ENCODE measurements at places on chromosomes 1 and 21. TPM values are rescaled to one million over a fixed set of nuclear protein-coding genes. Genes with fewer than 3 reads are reported as not detected.

GRCh38 chr1:218900615-218901014, 273.1 kb upstream of the LYPLAL1 start:
- no peak for DNase-seq

DNA sequence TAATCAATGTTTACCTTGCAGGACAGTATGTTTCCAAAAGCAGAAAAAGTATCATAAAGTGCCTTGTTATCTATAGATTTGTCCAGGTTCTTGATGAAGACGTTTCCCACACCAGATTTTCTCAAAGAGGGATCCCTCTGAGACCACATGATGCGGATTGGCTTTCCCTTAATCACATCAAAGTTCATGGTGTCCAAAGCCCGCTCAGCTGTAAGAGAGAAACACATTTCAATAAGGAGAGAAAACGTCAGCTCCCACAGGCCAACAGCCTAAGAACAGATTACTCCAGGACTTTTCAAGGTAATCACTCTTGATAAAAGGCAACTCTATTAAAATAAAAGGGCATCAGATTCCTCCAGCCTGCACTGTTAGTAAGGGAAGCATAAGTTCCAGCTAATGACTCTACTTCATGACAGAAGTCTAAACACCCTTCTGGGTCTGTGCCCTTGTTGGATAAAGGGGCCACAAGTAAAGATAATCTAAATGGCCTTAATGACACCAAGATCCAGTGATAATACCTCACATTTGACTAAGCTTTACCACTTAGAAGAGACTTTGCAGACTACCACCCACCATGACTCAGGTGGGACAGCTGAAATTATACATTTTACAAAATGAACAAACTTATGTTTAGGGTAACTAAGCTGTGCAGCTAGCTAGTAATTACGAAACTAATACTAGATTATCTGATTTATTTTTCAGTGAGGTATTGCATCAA, 4.1 kb downstream of the PABPC4 start:
- DNase-seq: no peak

DNA sequence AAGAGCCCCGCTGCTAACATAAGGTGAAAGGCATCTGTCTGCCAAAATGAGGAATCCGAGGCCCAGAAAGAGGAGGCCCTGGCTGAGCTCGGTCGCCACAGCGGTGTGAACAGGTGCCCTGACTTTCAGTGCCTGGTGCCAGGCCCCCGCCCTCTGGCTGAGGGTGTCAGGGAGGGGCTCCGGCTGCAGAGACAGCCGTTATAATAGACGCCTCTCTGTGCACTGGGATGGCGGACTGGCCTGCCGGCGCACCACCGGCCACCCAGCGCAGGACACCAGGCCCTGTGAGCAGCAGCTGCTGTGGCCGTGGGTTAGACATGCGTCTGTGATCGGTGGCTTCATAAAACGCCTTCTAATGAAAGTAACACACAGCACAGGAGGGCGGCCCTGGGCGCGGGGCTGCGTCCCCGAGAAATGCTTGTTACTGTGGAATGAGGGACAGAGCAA, 51.4 kb upstream of the ACTRT2 start:
- no peak for DNase-seq

GRCh38 chr1:27335506-27336422, 6.1 kb upstream of the SYTL1 start:
- no peak for DNase-seq

DNA sequence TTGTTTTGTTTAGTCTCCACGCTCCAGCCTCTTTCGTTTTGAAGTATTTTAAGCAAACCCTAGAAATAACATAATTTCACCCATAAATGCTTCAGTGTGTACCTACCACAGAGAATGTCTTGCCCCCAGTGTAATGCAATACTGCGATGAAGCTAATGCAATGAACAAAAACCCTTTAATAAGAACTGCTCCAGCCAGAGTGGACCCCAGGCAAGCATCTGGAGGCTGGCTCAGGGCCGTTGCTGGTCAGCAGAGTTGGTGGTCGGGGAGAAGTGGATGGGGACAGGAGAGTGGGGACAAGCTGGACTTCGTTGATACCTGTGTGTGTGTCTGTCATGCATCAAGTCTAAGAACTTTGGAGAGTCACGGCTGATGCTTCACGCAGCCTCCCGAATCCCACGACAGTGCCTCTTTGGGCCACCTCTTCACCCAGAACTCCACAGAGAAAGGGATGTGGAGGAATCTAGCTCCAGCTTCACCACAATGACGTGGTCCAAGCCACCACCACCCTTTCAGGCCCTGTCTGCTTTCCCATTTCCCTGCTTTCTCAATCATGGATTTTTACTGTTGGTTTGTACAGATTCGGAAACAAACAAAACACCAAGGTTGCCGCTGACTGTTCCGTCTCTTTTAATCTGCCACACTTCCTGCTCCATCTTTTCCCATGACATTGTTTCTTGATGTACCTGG, 108.6 kb upstream of the ERRFI1 start:
- no peak for DNase-seq

GRCh38 chr21:45267390-45267760, 20.3 kb downstream of the POFUT2 start:
- no peak for DNase-seq

DNA sequence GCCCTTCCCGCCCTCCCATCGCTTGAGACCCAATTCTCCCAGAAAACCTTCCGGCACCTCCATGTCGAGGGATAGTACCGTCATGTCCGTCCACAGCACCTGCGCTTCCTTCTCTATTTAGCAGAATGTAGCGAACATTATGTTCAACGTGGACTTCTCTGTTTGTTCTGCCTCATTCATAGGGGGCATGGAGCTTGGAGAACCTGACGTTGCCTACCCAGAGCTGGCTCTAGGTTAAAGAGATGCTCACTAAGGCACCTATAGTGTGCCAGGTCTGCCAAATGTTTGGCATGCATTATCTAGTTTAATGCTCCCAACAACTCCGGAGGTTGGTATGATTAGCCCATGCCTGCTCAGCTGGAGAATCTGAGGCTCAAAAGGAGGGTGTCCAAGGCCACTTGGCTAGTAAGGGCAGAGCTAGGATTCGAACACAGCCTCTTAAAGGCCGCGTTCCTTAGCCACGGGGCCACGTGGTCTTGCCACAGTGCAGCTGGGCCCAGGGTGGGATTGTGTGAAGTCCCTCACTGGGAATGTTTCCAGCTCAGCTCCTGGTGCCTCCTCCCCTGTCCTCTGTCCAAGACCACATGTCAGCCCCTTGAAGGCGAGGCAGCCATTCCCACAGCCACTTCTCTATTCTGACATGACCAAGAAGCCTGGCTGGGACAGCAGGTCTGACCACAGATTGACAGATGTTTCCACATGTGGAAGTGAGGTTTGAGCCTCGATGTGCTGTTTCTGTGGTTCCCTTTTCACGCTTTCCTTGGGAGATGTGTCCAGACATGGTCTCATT, 57.8 kb downstream of the RUNX3 start:
- no peak for DNase-seq

DNA sequence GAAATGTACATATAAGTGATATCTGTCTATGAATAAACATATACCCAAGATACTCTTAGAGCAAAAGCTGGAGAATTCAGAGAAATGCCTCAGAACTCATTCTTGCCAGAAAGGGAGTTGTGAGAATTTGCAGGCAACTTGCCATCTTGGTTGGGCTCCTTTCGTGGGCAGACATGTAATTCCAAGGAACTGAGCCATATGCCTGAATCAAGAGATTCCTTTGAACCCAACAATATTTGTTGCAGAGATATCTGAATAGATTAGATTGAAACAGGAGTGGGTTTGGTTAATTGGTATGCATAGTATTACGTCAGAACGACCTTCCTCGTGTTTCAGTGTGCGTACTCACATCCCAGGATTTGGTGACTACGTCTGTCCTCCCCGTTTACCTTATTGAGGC, 67.0 kb downstream of the TGFB2 start:
- no peak for DNase-seq

KIF14 gene
- 2.1 TPM for polyA plus RNA-seq

GRCh38 chr1:75996196-75996595, 64.0 kb upstream of the ASB17 start:
- no peak for DNase-seq

GRCh38 chr1:158414651-158415345, 11.2 kb downstream of the OR10K2 start:
- no peak for DNase-seq

DNA sequence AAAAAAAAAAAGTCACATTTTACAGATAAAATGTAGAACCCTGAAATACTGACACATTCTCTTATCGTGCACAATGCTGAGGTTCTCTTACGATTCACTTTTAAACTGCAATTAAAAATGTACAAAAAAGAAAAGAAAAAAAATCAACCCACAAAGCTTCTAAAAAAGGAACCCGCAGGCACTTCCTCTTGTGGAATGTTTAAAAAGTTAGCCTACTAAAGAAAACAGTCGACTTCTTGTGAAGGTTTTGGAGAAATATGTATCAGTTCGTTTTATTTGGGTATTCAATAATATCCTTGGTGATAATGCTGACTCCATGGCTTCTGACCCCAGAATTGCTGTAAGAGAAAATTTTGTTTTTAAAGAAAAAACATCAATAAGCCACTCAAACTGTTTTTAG, 10.2 kb downstream of the HNRNPU start:
- no peak for DNase-seq

GRCh38 chr1:26826261-26827105, at the start of gene ZDHHC18:
Gene ZDHHC18, plus strand, starts transcription at chr1:26826688. Its CDS starts 117 bp downstream, at chr1:26826805.
- DNase-seq: no peak

- no peak for DNase-seq
Measured at GRCh38 chr21:17730782-17731181, 88.4 kb downstream of the C21orf91 start.

RAP1GAP gene
- 0.16 TPM for polyA plus RNA-seq

GRCh38 chr1:29651246-29651645, 414.9 kb downstream of the PTPRU start:
- no peak for DNase-seq

- no peak for DNase-seq
Measured at GRCh38 chr1:247848346-247848745, 6.7 kb upstream of the OR11L1 start.

DNA sequence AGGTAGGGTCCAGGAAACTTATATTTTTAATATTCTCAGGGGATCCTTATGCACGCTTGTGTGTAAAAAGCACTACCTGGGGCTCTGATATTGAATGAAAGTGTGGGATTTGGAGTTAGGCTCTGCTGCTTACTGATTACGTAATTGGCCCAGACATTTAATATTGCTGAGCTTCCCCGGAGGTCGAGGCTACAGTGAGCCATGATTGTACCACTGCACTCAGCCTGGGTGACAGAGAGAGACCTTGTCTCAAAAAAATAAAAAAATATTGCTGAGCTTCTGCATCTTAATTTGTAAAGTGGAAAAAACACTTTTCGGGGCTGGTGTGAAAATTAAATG, 62.2 kb upstream of the KIF26B start:
- DNase-seq: no peak

GRCh38 chr1:8529901-8530300, 212.0 kb downstream of the SLC45A1 start:
- no peak for DNase-seq

- no peak for DNase-seq
Measured at GRCh38 chr1:161743231-161743630, 6.4 kb upstream of the DUSP12 start.

GRCh38 chr21:32182449-32182848, 96.4 kb downstream of the MIS18A start:
- no peak for DNase-seq

RPTN gene
- polyA plus RNA-seq: not detected

DNA sequence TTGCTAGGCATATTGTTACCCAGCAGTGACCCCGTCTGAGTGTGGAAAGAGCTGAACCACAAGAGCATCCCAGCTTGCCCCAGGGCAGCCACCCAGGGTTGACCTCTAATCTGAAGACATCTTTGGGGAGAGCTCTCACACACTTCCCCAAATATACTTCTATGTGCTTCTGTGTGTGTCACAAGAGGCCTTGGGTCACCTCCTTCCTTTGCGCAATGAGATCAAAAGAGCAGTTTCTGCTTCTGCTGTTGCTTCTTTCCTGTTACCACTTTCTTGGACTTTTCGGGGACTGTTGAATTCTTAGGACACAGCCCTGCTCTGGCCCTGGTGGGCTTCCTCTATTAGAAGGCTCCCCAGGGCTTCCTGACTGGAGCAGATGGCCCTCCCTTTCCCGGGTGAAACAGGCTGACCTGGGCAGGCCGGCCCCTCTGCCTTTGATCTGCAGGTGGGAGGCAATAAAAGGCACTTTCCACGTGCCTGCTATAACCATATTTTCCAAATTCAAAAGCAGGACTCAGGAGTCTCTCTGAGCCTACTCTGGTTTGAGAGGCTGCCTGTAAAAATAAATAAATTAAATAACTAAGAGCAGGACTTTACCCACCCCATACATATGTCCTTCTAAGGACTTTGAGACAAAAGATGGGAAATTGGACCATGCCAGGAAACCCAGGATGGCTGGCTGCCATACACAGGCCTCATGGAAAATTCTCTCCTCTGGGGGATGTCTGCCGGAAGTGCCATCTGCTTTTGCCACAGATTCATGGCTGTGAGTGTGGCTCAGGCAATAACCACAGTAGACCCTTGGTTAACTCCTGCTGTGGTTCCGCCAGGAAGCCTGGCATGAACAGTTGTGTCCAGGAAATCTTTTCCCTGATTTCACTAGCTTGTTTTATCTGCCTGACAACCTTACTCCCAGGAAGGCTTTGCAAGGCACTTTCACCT, 28.3 kb upstream of the RCSD1 start:
- no peak for DNase-seq

GRCh38 chr1:35544976-35545375, 12.2 kb downstream of the KIAA0319L start:
- DNase-seq: no peak

FGR gene
- not detected for polyA plus RNA-seq

- no peak for DNase-seq
Measured at GRCh38 chr21:43827015-43827611, 37.7 kb downstream of the RRP1 start.

GRCh38 chr1:36182734-36183133, 26.8 kb downstream of the MAP7D1 start:
- DNase-seq: no peak

SPRR1B gene
- not detected for polyA plus RNA-seq

- no peak for DNase-seq
Measured at GRCh38 chr1:39117899-39118450, 86.5 kb upstream of the MACF1 start.

- no peak for DNase-seq
Measured at GRCh38 chr1:14715802-14716201, 117.3 kb downstream of the KAZN start.

- DNase-seq: no peak
Measured at GRCh38 chr1:7975212-7975865, 13.8 kb downstream of the PARK7 start.
